ENCODE measurements at places on chromosomes 7 and 10.

- DNase-seq: no peak
These were observed 2.5 kb downstream of the MTPAP start for GRCh38 chr10:30346615-30347014.

DNA sequence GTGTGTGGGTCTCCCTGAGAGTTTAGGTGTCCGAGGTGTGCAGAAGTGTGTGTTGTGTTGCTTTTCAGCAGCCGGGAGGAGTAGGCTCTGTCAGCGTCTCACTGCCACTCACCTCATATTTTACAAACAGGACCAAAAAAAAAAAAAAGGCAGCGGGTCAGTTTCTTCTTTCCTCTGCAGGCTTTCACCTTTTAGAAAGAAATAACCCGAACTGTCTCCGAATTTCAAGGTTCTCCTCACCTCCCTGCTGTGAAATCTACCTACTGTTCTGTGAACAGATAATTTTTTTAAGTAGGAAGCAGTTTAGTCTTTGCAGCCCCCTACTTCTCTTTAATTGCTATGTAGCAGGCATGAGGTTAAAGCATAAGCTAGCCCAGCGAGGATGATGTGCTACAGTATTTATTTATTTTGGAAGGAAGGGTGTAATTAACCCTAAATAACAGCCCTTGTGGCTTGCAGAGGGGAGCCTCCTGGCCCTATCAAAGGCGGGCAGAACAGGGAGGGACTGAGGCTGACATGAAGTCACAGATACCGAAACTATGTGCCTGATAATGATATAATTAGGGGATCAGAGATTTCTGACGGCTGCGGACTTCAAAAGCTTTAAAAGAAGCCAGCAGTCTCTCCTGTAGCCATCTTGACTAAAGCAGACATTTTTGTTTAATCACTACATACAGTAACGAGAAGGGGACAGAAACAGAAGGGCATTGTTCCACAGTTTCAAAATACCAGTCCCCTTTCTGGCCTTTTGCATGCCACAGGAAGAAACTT is 1.6 kb downstream of the BAMBI start:
- DNase-seq: no peak

DNA sequence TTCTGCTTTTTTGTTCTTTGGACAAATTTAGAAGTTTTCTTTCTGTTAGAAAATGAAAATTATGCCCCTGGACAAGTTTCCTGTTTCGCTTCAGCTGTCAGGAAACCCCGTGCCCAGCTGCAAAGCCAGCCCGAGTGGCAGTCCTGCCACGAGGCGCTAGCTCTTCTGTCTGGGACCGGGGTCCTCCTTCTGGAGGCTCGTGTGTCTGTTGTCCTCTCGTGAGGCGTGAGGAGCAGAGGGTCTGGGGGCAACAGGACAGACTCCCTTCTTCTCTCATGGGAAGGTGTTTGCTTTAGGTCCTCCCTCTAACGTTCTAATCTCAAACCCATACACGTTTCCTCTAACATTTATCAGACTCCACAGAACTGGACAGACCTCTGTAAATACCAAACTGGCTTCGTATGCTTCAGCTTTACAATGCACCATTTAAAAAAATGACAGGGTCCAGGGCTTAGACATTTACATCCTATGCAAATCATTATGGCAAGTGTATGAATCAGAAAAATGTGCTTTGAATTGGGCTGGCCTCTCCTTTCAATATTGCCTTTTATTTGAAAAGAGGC is 184.5 kb upstream of the SHH start:
- no peak for DNase-seq

GRCh38 chr7:112892263-112892662 is 102.1 kb upstream of the TMEM168 start:
- DNase-seq: no peak

DNA sequence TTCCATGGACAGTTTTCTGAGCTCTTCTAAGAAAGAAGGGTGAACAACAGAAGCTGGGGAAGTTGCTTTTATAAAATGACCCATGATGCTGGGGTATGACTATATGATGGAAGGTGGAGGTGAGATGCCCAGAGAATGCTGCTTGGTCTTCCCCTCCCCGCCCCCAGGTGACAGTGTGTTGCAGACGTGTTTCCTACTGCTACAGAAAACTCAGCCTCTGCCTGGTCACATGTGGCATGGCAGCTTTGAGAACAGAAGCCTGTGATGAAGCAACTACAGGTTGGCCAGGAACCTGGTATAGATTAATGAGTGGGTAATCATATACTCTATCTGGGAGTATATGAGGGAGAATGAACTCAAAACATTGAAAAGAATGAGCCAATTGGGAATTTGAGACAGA is 67.1 kb downstream of the MTURN start:
- no peak for DNase-seq

- DNase-seq: no peak
These were observed 27.4 kb downstream of the WIPI2 start for GRCh38 chr7:5217396-5217795.

DNA sequence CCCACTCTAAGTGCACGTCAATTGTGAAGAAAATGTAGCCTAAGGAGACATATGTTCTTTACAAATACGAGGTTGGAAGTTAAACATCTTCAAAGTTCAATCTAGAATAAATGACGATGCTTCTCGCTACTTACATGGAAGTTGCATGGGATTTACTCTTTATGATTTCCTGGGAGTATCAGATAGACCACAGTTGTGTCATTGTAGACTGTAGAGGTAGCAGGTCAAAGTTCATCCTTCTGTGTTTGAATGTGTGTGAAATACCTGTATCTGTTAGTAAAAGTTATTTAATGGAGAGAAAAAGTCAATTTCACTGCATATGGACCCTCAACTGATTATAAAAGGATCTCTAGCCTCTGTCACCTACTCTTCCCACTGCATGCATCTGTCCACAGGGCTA is 112.6 kb downstream of the C1GALT1 start:
- no peak for DNase-seq

GRCh38 chr10:1747590-1748157 is 10.3 kb upstream of the ADARB2 start:
- no peak for DNase-seq

DNA sequence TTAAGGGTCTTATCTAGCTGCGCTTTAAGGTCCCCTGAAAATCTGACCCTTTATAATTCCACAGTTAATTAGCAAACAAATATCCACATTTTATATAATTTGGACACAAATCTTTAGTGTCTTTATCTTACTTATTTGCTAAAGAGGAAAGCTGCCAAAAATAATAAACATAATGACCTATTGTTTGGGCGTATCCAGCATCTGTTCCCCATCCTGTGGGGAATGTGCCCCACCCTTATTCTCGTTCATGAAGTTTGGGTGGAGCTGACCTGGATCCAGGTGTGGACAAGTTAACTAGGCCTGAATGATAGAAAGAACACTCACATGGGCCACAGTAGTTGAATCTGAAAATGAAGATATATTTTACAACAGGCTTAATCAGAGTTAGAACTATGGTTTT is 218.3 kb downstream of the CRPPA start:
- DNase-seq: no peak

GRCh38 chr7:73625276-73625675 is 954 bp upstream of the MLXIPL start:
- no peak for DNase-seq

DNA sequence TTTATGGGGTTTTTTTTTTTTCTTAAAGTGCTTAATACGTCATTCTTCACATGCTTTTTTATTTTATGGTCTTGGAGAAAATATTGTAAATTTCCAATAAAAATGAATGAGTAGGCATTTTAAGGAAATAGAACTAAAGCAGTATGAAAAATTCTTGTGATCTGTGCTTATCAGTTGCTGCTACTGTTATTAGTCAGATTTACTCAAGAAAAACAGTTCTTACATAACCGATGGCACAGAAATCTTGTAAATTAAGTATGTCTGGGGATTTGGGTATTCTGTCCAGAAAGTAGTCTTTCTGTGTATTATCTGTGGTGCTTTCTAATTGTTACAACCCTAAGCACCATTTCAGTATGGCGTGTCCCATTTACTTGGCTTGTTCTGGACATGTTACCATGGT is 64.7 kb downstream of the LRGUK start:
- DNase-seq: no peak

- DNase-seq: no peak
These were observed 145.2 kb upstream of the KLF14 start for GRCh38 chr7:130879191-130879590.

- DNase-seq: no peak
These were observed 143.7 kb downstream of the VIPR2 start for GRCh38 chr7:159000859-159001435.

GRCh38 chr10:94012834-94013233 is 19.1 kb downstream of the PLCE1 start:
- DNase-seq: no peak

GRCh38 chr10:80751940-80752339 is 214.2 kb downstream of the SH2D4B start:
- no peak for DNase-seq
